ENCODE measurements at places on chromosomes 6 and 20.

DNA sequence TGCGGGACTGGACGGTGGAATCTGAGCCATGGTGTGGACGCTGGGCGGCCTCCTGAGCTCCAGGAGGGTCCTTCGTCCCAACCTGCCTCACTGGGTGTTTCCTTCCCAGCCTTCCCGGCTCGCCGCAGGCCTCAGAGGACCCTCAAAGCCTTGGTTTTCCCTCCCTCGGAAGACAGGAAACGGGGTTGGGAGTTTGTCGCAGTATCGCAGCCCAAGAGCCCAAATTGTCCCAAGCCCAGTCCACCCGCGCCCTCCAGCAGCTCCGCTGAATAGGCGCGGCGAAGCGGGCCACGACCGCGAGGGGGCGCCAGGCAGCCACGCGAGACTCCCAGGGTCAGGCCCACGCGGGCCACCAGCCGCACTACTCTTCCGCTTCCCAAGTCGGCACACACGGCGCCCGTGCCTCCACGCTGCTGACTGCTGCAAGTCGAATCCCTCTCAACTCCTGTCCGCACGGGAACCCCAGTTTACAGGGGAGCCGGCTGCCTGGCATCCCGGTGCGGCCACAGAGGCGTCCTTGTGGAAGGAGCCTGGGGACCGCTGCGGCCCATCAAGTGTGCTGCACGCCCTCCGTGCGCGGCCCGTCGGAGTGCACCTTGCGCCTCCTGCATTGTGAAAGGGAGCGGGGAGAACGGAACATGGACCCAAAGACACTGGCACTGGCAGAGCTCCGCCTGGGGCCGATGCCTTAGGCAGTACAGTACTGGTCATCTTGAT is 40.4 kb upstream of the HMGA1 start:
- DNase-seq = peak; percentile 81

DNA sequence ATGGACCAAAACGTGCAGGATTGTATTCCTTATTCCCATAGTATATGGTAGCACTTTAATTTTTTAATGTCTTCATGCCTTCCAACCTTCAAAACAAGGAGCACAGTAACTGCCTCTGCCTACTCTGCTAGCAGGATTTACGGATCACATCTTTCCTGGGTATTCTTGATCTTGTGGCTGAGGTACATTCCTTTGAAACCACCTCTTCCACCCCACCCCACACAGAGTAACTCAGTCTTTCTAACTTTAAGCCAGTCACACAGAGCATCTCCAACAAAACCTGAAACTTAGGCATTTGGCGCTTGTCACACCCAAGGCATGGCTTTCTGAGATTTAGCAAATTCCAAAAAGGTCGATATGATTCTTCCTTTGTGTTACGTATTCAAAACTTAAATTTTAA is 2.3 kb upstream of the ID4 start:
- DNase-seq = no peak

- DNase-seq = no peak
Observed at GRCh38 chr6:129911732-129912131, 50.6 kb upstream of the TMEM244 start.

GRCh38 chr6:118100717-118101116 is 193.7 kb downstream of the SLC35F1 start:
- DNase-seq = no peak

- no peak for DNase-seq
Observed at GRCh38 chr20:62396367-62397239, 9.7 kb downstream of the RPS21 start.

DNA sequence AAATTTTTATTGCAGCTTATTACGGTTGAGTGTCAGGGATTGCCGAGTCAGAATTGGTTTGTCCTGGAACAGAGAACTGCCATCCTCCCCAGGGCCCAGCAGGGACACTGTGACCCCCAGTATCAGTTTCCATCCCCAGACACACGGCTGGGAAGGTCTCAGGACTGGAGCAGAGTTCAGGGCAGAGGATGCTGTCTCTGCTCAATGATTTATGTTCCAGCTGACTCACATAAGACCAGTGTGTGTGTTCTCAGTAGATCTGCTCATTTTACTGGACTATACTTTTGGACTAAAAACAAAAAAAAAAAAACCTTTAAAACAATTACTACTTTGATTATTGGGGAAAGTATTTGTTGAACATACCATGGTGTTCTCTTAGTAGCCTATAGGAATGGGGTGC is 44.2 kb downstream of the FNDC1 start:
- no peak for DNase-seq
